ENCODE measurements at places on chromosomes 7 and 10. TPM values are rescaled to one million over a fixed set of nuclear protein-coding genes. Genes with fewer than 3 reads are reported as not detected.

ZNF25 gene
- 4.6 TPM for total RNA-seq

HMX2 gene
- total RNA-seq = not detected

SORBS1 gene
- total RNA-seq = 3.4 TPM

CRYGN gene
- not detected for total RNA-seq

ZPBP gene
- not detected for total RNA-seq

OR2A1 gene
- total RNA-seq = not detected

DNAH11 gene
- total RNA-seq = 0.39 TPM

CDC14C gene
- not detected for total RNA-seq

FAM24B gene
- total RNA-seq = 6.8 TPM

GIMAP4 gene
- 0.49 TPM for total RNA-seq

DNA sequence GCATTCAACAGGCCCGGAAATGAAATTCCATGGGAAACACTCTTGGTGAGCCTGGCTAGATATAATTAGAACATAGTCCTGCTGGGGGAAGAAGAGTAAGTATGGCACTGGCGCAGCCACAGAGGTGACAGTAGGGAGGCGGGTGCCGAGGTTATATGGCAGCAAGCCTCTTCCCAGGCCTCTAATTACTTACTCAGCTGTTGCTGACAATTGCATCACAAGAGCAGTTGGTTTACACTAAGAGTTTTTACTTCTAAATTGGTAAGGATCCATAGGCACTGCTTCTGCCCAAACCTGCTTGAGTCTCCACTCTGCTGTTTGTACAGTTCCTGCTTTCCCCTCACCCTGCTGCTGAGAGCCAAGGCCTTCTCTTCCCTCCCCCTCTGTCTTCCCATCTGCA is 93.3 kb upstream of the DUSP5 start:
- H3K27ac ChIP-seq = no peak overlapping the region
- H3K27me3 ChIP-seq = no peaks in the 10 kb centered on the region
- no peak for DNase-seq
- peaks cover 87% of the 10 kb centered on the region for H3K4me1 ChIP-seq
- no peak overlapping the region for H3K4me3 ChIP-seq

GRCh38 chr10:103507235-103508191 is 14.0 kb downstream of the NEURL1 start:
- no peak overlapping the region for H3K4me3 ChIP-seq
- no peak overlapping the region for H3K27ac ChIP-seq
- no peaks in the 10 kb centered on the region for H3K36me3 ChIP-seq
- DNase-seq = no peak

- H3K36me3 ChIP-seq = no peaks in the 10 kb centered on the region
- no peak overlapping the region for H3K4me3 ChIP-seq
- H3K4me1 ChIP-seq = no peaks in the 10 kb centered on the region
- H3K27me3 ChIP-seq = no peaks in the 10 kb centered on the region
Measured at GRCh38 chr10:132962623-132963429, 20.5 kb upstream of the CFAP46 start.

- H3K36me3 ChIP-seq = no peaks in the 10 kb centered on the region
- DNase-seq = no peak
- no peaks in the 10 kb centered on the region for H3K4me1 ChIP-seq
- H3K27ac ChIP-seq = no peak overlapping the region
Measured at GRCh38 chr7:123666492-123666891, 10.8 kb downstream of the LMOD2 start.

GRCh38 chr7:28725911-28726310 is 232.2 kb downstream of the TRIL start:
- H3K27me3 ChIP-seq = peaks cover 12% of the 10 kb centered on the region
- H3K4me1 ChIP-seq = no peaks in the 10 kb centered on the region
- no peaks in the 10 kb centered on the region for H3K36me3 ChIP-seq
- no peak overlapping the region for H3K4me3 ChIP-seq
- no peak for DNase-seq
- no peak overlapping the region for H3K27ac ChIP-seq

GRCh38 chr10:24136070-24136469 is 72.9 kb upstream of the KIAA1217 start:
- no peaks in the 10 kb centered on the region for H3K27me3 ChIP-seq
- H3K36me3 ChIP-seq = no peaks in the 10 kb centered on the region
- H3K27ac ChIP-seq = no peak overlapping the region
- no peak overlapping the region for H3K4me3 ChIP-seq
- no peak for DNase-seq

DNA sequence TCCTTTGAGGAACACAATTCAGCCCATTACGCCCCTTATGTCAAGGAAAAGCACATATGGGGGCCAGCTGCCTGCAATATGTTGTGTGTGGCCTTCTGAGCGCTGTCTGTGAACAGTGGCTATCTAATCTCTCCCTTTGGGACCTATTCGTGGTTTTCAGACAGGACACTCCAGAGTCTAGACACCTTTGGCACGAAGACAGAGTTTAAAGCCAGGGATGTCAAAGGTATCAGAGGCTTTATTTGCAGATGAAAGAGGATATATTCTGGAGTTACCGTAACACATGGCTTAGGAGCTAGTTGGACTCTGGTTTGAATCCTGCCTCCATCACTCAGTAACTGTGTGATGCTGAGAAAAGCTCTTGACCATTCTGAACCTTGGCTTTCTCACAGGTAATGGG is 14.8 kb upstream of the EEPD1 start:
- no peak overlapping the region for H3K4me3 ChIP-seq
- no peaks in the 10 kb centered on the region for H3K36me3 ChIP-seq
- DNase-seq = no peak
- no peaks in the 10 kb centered on the region for H3K27me3 ChIP-seq
- H3K4me1 ChIP-seq = no peaks in the 10 kb centered on the region

- H3K27me3 ChIP-seq = no peaks in the 10 kb centered on the region
- DNase-seq = no peak
- H3K36me3 ChIP-seq = no peaks in the 10 kb centered on the region
- no peak overlapping the region for H3K27ac ChIP-seq
- H3K4me3 ChIP-seq = no peak overlapping the region
Measured at GRCh38 chr7:101902680-101903514, 85.5 kb downstream of the CUX1 start.

GRCh38 chr10:89458291-89458690 is 43.9 kb downstream of the IFIT5 start:
- no peaks in the 10 kb centered on the region for H3K27me3 ChIP-seq
- no peaks in the 10 kb centered on the region for H3K36me3 ChIP-seq
- no peak overlapping the region for H3K4me3 ChIP-seq
- H3K4me1 ChIP-seq = peaks cover 16% of the 10 kb centered on the region
- no peak for DNase-seq

DNA sequence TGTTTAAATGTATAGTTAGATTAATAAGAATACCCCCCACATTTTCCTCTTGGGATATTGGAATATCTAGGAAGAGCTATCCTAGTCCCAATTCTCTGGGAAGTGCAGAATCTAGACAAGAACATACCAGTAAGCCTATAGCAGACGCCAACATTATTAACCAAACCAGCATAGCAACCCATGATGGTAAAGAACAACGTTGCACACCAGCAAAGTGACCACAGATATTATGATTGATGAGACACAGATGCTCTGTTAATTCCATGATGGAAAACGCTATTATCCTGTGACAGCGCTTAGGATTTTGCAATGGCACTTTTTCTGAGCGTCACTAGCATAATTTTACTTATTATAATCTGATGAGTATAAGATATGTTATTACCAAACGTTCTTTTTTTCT is 603.1 kb upstream of the PCDH15 start:
- no peaks in the 10 kb centered on the region for H3K4me1 ChIP-seq
- H3K36me3 ChIP-seq = no peaks in the 10 kb centered on the region
- no peak overlapping the region for H3K4me3 ChIP-seq
- DNase-seq = no peak

- H3K36me3 ChIP-seq = no peaks in the 10 kb centered on the region
- H3K4me1 ChIP-seq = no peaks in the 10 kb centered on the region
- DNase-seq = no peak
- H3K27me3 ChIP-seq = no peaks in the 10 kb centered on the region
Measured at GRCh38 chr10:60967854-60968484, 24.0 kb upstream of the RHOBTB1 start.

- no peak overlapping the region for H3K27ac ChIP-seq
- H3K36me3 ChIP-seq = no peaks in the 10 kb centered on the region
- no peaks in the 10 kb centered on the region for H3K4me1 ChIP-seq
- peaks cover 56% of the 10 kb centered on the region for H3K27me3 ChIP-seq
Measured at GRCh38 chr7:25223206-25223605, 5.1 kb downstream of the NPVF start.

DNA sequence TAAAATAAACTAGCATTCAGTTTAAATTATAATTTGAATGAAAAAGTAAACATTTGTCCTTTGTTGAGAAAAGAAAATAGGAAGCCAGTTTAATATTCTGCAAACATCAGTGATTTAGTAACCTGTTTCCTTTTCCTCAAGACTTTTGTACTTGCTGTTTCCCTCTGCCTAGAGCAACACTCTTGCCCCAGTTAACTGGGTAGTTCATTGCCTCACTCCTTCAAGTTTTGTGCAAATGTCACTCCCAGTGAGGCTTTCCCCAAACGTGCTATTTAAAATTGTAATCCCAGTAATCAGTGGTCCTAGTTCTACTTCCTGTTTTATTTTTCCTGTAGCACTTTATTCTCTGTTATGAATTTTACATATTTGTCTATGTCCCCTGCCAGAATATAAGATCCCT is 23.8 kb downstream of the DLD start:
- H3K27ac ChIP-seq = no peak overlapping the region
- H3K36me3 ChIP-seq = peaks cover 38% of the 10 kb centered on the region
- no peaks in the 10 kb centered on the region for H3K27me3 ChIP-seq
- no peak for DNase-seq

DNA sequence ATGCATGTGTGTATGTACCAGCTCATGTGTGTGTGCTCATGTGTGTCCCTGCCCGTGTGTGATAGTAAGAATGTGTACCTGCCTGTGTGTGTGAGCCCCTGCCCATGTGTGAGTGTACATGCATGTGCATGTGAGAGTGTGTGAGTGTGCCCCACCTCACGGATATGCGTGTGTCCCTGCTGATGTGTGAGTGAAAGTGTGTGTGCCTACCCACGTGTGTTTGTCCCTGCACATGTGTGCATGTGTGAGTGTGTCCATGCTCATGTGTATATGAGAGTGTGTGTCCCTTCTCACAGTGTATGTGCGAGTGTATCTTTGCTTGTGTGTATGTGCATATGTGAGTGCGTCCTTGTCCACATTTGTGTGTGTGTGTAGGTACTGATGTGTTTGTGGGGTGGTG is 69.6 kb downstream of the CDH23 start:
- H3K27me3 ChIP-seq = no peaks in the 10 kb centered on the region
- no peaks in the 10 kb centered on the region for H3K36me3 ChIP-seq
- no peak overlapping the region for H3K4me3 ChIP-seq
- no peak overlapping the region for H3K27ac ChIP-seq

DNA sequence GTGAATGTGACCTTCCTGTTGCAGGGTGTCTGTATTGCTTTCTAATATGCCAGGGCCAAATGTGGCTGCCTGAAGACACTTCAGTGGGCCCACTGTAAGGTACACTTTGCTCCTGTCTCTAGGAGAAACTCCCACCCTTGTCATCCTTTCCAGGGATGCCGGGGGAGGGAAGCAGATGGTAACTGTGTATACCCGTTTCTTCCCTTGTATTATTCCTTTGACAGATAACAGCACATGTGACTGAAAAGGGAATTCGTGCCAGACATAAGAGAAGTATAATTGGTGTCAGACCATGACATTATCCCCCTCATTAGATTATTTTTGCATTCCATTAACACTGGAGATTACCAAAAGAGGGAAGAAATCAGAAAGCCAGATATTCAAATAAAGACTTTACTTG is 317.7 kb downstream of the CAMK1D start:
- no peaks in the 10 kb centered on the region for H3K36me3 ChIP-seq
- no peak for DNase-seq
- no peaks in the 10 kb centered on the region for H3K4me1 ChIP-seq
- H3K27me3 ChIP-seq = no peaks in the 10 kb centered on the region

GRCh38 chr7:25619963-25620799 is 391.9 kb upstream of the NPVF start:
- no peak overlapping the region for H3K27ac ChIP-seq
- H3K36me3 ChIP-seq = no peaks in the 10 kb centered on the region
- peaks cover 29% of the 10 kb centered on the region for H3K27me3 ChIP-seq
- H3K4me1 ChIP-seq = no peaks in the 10 kb centered on the region
- no peak for DNase-seq

- no peaks in the 10 kb centered on the region for H3K36me3 ChIP-seq
- H3K27me3 ChIP-seq = no peaks in the 10 kb centered on the region
- DNase-seq = no peak
- H3K4me1 ChIP-seq = peaks cover 32% of the 10 kb centered on the region
Measured at GRCh38 chr7:5634107-5634950, 147.1 kb downstream of the RNF216 start.

DNA sequence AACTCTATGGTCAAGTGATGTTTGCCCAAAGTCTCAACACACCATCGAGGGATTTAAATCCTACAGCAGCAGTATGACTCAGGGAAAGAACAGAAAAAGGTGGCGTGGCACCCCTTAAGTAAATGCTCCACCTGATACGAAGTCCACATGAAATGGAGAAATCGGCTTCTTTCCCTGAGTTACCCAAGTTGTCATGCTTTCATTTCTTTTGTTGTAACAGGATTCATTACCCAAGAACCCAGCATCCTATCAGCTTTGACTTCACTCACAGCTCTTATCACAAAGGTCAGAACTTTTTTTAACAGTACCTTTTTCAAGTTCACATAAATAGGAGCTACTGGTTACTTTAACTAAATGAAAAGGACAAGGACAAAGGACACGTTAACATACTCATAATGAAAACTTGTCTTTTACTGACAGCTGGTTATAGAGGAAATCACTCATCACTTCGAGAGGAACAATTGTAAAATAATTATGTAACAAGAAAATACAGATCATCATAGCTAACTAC is 219.8 kb upstream of the FRMD4A start:
- H3K4me3 ChIP-seq = no peak overlapping the region
- H3K36me3 ChIP-seq = no peaks in the 10 kb centered on the region
- H3K27ac ChIP-seq = no peak overlapping the region
- peaks cover 31% of the 10 kb centered on the region for H3K4me1 ChIP-seq
- DNase-seq = no peak

- H3K4me1 ChIP-seq = peaks cover 2% of the 10 kb centered on the region
- no peak overlapping the region for H3K27ac ChIP-seq
- no peaks in the 10 kb centered on the region for H3K27me3 ChIP-seq
Measured at GRCh38 chr7:33186192-33186591, 56.8 kb downstream of the BBS9 start.

DNA sequence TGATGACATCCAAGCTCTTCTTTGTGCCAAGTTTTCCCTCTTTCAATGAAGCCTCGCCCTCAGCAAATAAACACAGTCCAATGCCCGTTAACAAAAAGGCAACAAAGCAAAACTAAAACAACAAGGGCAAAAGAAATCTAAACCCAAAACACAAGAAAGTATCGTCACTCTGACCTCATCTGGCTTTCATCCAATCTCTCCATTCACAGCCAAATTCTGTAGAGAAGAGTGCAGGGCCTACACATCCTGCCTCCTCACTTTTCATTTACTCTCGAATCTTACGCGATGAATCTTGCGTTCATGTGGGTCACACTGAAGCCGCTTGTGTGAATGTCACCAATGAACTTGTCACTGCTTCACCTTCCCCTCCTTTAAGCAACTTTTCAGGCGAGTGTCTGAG is 15.9 kb upstream of the AKR1E2 start:
- H3K27me3 ChIP-seq = no peaks in the 10 kb centered on the region
- no peak overlapping the region for H3K4me3 ChIP-seq
- no peak overlapping the region for H3K27ac ChIP-seq
- H3K4me1 ChIP-seq = no peaks in the 10 kb centered on the region
- no peaks in the 10 kb centered on the region for H3K36me3 ChIP-seq

Measured in HCT116 (cell line).